ENCODE measurements at places on chromosomes 3 and 15.

DNA sequence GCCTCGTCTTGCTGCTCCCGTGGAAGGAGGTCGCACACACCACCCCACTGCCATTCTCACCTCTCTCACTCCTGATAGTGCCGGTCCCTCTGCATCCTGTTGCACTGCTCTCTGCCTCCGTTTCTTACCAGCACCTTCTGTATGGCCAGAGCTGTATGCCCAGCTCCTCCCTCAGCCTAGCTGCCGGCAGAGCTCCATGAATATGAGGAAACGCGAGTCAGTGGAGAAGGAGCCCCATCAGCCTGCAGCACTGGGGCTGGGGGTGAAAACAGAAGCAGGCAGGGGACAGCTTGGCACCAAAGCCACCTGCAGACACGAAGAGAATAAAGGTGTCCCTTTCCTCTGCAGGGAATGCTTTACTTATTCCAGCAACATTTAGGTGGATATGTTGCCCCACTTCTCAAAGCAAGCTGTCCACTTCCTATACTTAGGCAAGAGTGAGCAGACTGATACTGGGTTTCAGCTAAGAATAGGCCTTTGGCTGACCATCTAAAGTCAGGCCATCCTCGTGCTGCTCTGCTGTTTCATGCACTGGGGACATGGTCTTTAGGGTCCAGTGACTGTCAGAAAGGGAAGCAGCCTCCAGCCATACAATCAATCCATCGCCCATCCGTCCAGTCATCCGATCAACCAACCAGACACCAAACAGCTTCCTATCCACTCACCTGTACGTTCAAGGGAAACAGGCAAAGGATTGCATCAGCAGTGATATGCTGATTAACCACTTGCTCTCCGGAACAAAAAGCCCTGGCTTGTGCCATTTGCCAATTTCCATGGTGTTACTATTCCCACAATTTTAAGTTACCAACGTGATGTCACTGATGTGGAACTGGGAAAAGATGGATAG lies 222.7 kb downstream of the XXYLT1 start:
- no peak for DNase-seq

- DNase-seq: no peak
Measured at GRCh38 chr15:60006203-60006862, 2.2 kb downstream of the FOXB1 start.

GRCh38 chr3:184085389-184085852 lies 11.4 kb upstream of the HTR3E start:
- no peak for DNase-seq

DNA sequence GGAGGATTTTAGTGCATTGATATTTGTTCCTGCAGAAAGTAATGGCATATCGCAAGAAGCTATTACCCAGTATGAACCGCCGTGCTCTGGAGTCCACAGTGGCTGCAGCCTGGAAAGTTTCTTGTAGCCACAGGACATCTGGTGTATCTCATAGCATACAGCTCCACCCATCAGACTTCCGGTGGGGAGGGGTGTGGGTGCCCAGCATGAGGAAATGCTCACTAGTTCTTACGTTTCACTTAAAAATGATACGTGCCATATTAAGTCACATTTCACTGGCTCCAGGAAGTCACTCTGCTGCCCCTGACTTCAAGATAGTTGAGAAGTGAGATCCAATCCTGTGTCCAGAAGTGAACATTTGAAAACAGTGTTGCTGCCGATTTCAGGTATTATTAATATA lies 990.4 kb downstream of the GBE1 start:
- no peak for DNase-seq

- DNase-seq: no peak
Measured at GRCh38 chr15:32830241-32830640, 112.4 kb downstream of the GREM1 start.

DNA sequence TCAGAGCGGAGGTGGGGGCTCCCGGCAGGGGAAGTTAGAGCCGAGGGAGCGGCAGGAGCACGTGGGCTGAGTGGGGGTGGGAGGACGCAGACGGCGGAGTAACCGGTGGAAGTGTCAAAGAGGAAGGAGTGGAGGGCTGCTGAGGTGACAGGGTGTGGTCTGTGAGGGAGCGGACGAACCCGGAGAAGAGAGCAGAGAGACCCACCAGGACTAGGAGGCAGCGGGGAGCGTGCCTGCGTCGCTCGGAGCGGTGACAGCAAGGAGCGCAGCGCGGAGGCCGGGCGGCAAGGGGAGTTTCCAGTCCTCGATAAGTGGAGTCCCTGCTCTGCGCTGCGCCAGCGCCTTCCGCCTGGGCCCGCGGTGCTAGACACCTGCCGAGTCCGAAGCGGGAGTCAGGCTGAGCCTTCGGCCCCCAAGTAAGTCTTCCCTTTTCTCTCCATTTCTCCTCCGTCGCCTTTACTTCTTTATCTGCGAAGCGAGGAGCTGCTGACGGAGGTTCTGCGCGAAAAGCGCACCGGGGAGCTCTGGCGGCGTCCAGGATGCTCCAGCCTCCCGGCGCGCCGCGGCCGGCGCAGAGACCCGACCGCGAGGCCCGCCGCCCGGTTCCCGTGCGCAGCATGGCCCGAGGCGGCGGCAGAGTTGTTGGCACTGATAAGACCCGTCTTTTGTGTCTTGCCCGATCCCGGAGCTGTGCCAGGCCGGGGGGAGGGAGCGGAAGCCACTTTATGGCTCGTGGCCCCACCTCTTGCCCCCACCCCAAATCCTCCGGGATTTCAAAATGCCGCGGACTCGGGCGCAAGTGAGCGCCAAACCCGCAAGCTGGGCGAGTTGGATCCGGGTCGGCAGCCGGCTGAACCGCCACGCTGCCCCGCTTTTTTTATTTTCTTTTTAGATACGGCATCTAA lies 533.0 kb upstream of the SEMA6D start:
- DNase-seq: no peak

DNA sequence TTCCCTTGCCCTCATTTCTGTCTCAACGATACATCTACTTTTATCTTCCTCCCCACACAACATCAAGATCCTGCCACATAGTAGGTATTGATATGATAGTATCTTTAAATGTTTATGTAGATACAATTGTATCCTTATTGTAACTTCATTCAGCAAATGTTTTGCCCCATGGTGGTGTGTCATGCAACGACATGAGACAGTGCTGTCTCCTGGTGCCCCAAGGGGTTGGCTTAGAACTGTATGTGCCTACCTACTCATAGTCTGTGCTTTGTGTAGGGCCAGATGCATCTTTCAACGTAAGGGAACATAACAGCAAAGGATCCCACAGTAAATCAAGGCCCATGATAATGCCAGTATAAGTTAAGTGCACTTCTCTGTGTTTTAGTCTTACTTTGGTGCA lies 2.8 kb upstream of the CD47 start:
- DNase-seq: no peak

- DNase-seq: no peak
Measured at GRCh38 chr3:14949126-14949525, 1.7 kb downstream of the NR2C2 start.

DNA sequence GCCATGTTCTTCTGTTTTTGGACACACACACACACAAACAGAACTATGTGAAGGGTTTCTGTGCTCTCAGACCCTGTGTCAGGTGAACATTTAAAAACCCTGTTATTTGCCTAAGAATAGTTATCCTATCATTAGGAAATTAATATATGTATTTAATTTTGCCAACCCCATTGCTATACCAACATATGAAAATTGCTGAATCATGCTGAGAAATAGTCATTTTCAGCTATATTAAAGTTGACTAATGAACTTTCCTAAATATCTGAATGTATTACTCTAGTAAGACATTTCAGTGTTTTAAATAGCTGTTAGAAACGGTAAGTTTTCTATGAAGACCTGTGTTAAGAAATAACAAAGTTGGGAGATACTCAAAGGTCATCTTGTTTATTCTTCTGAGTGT lies 596.9 kb upstream of the GRM7 start:
- DNase-seq: no peak

- no peak for DNase-seq
Measured at GRCh38 chr3:195760345-195761122, 39.8 kb downstream of the MUC20 start.

DNA sequence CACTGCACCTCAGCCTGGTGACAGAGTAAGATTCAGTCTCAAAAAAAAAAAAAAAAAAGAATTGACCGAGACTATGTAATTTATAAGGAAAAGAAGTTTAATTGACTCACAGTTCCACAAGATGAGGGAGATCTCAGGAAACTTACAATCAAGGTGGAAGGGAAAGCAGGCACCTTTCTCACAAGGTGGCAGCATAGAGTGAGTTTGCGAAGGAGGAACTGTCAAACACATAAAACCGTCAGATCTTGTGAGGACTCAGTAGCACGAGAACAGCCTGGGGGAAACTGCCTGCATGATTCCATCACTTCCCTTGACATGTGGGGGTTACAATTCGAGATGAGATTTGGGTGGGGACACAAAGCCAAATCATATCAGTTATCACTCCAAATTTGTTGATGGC lies 380.9 kb downstream of the EDEM1 start:
- DNase-seq: no peak

GRCh38 chr3:153173758-153174516 lies 11.9 kb downstream of the RAP2B start:
- no peak for DNase-seq

DNA sequence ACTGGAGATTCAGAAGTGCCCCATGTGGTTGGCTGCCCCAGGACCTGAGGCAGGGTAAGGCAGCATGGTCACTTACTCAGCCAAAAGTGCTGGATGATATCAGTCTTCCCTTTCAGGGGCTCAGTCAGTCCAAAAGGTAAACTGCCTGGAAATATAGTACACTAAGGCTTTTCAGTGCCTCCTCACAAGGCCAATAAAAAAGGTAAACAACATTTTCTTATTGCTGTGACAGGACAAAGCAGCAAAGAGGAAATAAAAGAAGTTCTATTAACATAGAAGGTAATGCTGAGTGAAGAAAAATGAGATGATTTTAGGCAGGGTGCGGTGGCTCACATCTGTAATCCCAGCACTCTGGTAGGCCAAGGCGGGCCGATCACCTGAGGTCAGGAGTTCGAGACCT lies 66.5 kb upstream of the CDAN1 start:
- no peak for DNase-seq

- DNase-seq: no peak
Measured at GRCh38 chr3:159209459-159209858, 407.6 kb downstream of the MFSD1 start.

- no peak for DNase-seq
Measured at GRCh38 chr3:196280689-196281440, 6.7 kb downstream of the PCYT1A start.

GRCh38 chr15:65423150-65423975 lies 616 bp upstream of the IGDCC4 start:
- DNase-seq: no peak

- no peak for DNase-seq
Measured at GRCh38 chr3:16700651-16701050, 95.4 kb upstream of the DAZL start.

DNA sequence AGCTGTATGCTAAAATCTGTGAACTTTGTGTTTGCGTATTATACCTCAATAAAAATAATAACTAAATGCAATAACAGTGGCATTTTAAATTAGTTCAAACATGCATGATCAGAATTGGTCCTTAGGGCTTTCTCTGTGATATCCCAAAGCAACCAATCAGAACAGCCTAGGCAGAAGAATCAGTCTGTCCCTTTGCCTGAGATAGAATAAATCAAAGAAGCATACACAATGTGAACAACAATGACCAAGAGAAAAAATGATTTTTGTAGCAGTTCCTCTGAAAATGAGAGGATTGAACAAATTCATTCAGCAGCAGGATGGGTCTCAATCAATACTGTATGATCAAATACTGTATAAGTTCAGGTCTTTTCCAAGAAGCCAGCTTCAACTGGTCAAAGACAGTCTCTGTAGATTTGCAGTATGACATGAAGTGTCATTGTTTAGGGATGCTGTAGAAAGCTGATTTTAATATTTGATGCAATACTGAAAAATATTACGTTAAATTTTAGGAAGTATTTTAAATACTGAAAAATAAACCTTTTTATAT lies 1071.6 kb downstream of the AGBL1 start:
- no peak for DNase-seq

- DNase-seq: no peak
Measured at GRCh38 chr3:52084954-52085680, 28.7 kb upstream of the DUSP7 start.

GRCh38 chr15:33163816-33164215 lies 30.7 kb downstream of the FMN1 start:
- no peak for DNase-seq

- DNase-seq: no peak
Measured at GRCh38 chr3:140198242-140198641, 263.3 kb downstream of the CLSTN2 start.

DNA sequence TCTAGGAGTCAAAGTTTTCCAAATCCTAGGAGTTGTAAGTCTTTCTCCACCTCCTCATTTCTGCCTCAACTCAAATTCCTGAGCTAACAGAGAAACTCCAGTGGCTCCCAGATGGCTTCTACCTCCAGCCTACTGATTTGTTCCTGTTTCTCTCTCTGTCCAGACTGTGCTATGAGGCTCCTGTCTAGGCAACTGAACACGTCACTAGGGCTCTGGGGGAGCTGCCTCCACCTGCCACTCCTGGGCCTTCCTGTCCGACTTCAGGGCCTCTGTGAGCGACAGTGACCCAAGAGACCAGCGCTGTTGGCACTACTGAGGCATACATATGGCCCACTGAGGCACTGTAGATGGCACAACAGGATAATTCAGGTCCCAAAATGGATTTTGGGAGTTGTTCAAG lies 71.4 kb downstream of the EXOG start:
- no peak for DNase-seq

GRCh38 chr3:101081999-101082398 lies 88.8 kb upstream of the ABI3BP start:
- no peak for DNase-seq

DNA sequence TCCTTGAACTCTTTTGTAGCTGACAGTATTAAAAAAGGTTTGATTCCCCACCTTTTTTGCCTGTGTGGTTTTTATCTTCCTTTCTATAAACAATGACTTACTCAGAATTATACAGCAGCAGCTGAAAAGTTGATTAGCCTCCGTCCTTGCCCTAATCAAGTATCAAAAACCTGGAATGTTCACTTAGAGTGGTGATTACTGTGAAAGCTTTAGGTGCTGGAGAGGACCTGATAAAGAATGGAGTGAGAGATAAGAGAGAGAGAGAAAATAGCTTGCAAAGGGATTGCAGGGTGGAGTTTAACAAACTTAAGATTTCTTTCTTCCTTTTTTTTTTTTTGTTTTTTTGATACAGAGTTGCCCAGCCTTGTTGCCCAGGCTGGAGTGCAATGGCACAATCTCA lies 6.7 kb downstream of the CGNL1 start:
- DNase-seq: no peak

DNA sequence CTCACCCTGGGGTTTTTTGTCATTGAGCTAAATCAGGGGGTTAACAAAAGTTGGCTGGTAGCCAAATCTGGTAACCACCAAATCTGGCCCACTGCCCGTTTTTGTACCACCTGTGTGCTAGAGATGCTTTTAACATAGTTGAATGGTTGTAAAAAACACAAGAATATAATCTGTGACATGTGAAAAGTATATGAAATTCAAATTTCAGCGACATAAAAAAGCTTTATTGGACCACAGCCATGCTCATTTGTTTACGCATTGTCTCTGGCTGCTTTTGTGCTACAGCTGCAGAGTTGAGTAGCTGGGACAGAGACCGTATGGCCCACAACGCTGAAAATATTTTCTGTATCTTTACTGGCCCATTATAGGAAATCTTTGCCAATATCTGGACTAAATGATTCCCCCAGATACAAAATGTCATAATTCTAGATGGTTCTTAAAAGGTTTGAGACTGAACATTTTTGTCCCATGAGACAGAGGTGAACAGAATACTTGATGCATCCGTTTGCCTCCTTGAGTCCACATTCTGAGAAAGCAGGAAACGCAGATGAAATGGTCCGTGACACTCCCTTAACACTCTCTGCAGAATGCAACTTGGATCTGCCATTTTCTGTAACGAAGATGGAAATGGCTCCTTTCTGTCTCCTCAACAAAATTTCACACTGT lies 120.9 kb upstream of the PDZRN3 start:
- DNase-seq: no peak

GRCh38 chr3:90054311-90054710 lies 946.9 kb downstream of the EPHA3 start:
- no peak for DNase-seq

All from fibroblast of skin of left biceps (primary cell).